ENCODE measurements at places on chromosomes 12 and 14. TPM values are rescaled to one million over a fixed set of nuclear protein-coding genes. Genes with fewer than 3 reads are reported as not detected.

- DNase-seq = no peak
These were observed 209.6 kb downstream of the EMP1 start for GRCh38 chr12:13405961-13406703.

DNA sequence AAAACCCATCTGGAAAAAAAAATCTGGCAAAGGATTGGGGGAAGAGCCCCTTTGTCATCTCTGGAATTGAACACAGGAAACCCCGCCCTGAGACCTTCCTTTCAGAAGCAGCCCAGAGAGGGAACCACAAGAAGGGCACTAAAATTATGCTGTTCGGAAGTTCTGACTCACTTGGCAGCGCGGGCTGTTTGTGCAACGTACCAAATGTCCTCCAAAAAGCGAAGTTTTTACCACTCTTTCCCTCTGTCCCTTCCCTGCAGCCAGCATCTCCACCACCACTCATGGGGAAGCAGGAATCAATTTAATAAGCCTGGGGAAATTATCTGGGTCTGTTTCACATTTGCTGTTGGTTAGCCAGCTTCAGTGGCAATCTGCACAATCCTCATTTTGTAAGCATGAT lies 3.2 kb upstream of the SYNE3 start:
- DNase-seq = peak; percentile 97

DNA sequence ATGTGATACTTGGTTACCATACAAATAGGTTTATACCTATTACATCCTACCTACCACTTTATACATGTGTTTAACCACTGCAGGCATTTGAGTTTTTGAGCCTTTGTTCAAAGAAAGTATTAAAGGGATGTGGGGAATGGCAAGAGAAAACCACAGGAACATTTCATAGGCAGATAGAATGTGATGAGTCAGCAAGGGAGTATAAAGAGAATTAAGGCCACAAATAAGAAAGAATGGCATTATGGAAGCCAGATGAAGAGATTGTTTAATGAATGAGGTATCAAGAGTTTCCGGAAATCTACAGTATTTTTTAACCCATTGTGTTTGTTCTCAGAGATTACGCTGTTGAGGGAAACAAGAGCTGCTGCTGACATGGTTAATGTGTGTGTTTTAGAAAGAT lies 66.9 kb downstream of the METTL25 start:
- peak; percentile 60 for DNase-seq

The PCED1B gene
- total RNA-seq = 3.5 TPM

- DNase-seq = peak; percentile 54
These were observed 440.3 kb upstream of the RGS6 start for GRCh38 chr14:71491931-71492330.

DNA sequence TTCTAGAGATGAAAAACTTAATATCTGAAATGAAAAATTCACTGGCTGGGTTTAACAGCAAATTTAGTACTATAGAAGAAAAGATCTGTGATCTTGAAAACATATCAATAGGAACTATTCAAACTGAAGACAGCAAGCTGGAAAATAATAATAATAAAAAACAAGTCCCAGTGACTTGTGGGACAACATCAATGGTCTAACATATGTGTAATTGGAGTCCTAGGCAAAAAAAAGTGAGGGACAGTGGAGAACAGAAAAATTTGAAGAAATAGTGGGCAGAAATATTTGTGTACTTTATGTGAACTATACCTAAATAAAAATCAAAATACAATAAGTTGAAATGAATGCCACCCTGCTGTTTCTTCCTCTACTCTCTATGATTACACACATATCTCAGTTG lies 2.4 kb upstream of the SERPINA9 start:
- DNase-seq = peak; percentile 23

The ARMH4 gene
- 3.3 TPM for total RNA-seq

The VASH1 gene
- total RNA-seq = 2.6 TPM
